Naive thymus-derived CD4-positive, alpha-beta T cell (primary cell): ENCODE measurements at places on chromosomes 3 and 15. TPM values are rescaled to one million over a fixed set of nuclear protein-coding genes. Genes with fewer than 3 reads are reported as not detected.

DNA sequence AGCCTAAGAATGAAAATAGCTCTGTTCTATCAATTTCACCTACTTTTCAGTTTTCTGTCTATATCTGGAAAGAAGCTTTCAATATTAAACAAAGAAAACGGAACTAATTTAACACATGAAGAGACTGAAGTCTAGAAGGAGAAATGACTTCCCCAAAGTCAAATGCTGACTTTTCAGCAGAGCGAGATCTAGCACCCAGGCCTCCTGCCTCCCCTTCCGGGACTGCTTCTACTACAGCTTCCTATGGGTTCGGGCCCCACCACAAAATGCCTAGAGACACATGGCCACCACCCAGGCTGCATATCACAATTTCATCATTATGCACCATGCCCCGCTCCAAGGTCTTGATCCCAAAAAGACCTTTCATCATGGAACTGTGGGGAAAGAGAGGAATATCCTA lies 104.5 kb downstream of the SST start:
- no peaks in the 10 kb centered on the region for H3K36me3 ChIP-seq
- no peaks in the 10 kb centered on the region for H3K4me1 ChIP-seq
- H3K4me3 ChIP-seq: no peak overlapping the region
- H3K27me3 ChIP-seq: no peaks in the 10 kb centered on the region

DNA sequence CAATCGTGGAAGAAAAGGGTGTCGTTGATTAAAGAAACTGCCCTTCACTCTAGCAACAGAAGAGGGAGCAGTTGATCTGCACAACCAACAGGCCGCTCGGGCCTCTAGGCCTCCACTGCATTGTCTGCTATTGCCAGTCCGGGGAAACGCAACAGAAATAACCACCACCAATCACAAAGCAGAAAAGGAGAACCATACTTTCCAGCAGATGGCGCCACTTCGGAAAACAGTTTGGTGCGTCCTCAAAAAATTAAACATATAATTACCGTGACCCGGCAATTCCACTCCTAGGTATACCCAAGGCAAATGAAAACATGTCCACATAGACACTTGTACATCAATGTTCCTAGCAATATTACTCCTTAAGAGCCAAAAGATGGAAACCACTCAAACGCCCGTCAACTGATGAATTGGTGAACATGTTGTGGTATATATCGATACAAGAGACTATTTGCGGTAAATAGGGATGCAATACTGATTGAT lies 154.1 kb downstream of the TJP1 start:
- H3K36me3 ChIP-seq: no peaks in the 10 kb centered on the region
- peak; percentile 0 for DNase-seq
- no peaks in the 10 kb centered on the region for H3K27me3 ChIP-seq
- no peaks in the 10 kb centered on the region for H3K4me1 ChIP-seq
- no peak overlapping the region for H3K4me3 ChIP-seq

DNA sequence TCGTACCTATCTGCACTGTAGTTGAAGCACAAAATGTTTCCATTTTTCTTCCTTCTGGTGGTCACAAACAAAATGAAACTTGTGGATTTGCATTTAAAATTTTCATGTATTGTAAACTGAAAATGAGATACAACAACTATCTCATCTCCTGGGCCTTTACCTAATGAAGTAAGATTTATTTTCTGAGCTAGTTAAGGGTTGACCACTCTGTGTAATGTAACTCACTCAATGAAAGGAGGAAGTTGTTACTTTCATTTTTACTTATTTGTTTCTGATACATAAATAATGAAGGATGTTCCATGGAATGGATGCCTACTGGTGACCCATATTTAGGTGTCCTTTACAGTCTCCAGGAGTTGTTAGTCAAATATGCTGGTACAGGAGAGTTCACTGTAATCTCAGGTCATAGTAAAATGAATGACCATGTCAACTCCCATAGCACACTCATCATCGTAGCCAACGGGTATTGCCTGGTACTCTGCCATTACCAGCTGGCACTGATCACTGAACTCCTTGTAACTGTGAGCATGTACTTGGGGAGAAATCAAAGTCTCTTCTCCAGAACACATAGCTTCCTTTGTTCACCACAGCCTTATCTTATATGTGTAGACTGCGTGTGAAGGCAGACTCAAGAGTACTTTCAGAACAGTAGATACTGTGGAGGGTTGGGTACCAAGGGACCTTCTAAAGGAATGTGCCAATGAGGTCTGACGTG lies 474.2 kb upstream of the ROBO2 start:
- H3K36me3 ChIP-seq: no peaks in the 10 kb centered on the region
- H3K27me3 ChIP-seq: no peaks in the 10 kb centered on the region
- H3K4me3 ChIP-seq: no peak overlapping the region
- no peaks in the 10 kb centered on the region for H3K4me1 ChIP-seq

GRCh38 chr3:141235661-141236171 lies 4.1 kb downstream of the PXYLP1 start:
- H3K4me3 ChIP-seq: no peak overlapping the region
- no peaks in the 10 kb centered on the region for H3K27me3 ChIP-seq
- peaks cover 63% of the 10 kb centered on the region for H3K4me1 ChIP-seq
- no peak for DNase-seq

Gene GP9
- 2.5 TPM for total RNA-seq

Gene ARHGEF26
- not detected for total RNA-seq

Gene CPLX3
- not detected for total RNA-seq
